ENCODE measurements at places on chromosomes 2 and 18.

DNA sequence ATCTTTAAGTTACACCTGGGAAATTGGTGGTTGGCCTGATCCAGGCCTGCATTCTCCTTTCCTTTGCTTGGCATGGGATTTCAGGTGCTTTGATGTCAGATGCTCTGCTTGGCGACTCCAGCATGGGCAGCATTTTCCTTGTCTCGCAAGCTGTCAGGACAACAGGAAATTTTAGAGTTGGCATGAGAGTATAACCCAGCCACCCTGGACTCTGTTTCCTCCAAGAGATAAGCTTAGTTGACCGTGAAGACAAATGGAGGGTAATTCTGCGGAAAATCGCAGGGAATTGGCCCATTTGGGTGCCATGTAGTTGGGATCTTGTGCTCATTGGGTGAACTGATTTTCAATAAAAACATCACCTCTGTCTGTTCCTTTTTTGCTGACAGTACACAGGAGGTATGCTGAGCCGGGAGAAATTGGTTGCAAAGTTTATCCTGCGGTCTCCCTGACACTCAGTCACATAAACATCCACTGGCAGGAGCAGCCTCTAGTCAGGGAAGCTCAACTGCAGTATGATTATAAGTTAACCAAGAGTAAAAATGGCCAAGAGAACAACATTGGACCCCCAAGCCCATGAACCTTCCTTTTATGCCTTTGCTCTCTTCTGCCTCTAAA, 409.9 kb downstream of the SETBP1 start:
- DNase-seq: no peak

- DNase-seq: no peak
These were observed 109.0 kb upstream of the SLC35G4 start for GRCh38 chr18:11500153-11501122.

DNA sequence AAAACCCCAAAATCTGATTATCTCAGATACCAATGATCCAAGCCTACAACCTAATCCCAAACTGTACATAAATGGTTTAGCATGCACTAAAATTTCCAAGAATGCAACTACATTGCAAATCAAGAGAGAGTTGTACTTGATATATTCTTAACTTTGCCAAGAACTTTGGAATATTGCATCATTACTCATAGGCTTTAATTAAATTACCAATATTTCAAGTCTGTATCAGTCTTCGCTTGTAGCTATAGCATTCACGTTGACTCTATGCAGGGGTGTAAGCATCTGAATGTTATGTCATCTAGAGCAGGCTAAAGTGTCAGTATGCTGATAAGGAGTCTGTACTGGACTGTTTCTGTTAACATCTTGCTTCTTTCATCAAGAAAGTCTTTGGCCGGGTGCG, 56.3 kb downstream of the FOXI3 start:
- no peak for DNase-seq

DNA sequence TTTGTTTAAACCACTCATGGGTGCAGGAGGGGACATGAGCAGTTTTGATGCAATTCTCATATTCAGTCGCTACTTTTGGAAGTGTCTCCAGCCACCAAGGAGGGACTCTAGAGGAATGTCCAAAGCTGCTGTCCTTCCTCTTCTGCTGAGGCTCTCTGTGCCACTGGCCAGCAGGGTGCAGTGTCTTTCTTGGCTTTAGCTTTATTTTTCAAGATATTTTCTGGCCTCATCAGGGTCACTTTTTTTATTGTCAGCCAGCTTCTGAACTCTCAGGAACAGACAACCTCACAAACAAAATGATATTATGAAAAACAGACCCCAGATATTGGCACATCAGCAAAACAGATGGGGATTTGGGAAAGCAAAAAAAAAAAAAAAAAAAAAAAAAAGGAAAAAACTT, 289.3 kb upstream of the ZSWIM2 start:
- no peak for DNase-seq

DNA sequence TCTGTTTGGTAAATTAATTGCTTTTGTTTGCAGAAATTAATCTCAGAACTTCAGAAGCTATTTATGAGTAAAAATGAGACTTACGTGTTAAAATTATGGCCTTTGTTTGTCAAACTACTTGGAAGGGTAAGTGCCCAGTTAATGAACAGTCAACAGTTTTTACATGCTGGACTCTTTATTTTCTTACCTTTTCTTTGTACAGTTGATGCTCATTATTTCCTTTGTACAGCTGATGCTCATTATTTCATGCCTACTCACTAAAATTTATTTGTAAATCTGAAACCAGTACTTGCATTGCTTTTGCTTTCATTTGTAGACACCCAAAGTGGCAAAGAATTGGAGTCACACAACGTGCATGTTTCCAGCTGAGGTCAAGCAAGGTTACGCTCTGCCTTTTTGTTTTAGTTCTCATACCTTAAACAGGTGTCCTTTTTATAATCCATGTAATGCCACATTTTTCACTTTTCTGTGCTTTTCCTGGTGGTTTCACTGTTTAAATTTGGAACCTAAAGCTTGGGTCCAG, 13.3 kb downstream of the RIF1 start:
- DNase-seq: no peak

- no peak for DNase-seq
These were observed 286.9 kb downstream of the INSIG2 start for GRCh38 chr2:118374974-118375755.

- no peak for DNase-seq
These were observed 25.1 kb downstream of the CDK15 start for GRCh38 chr2:201831469-201831868.

- no peak for DNase-seq
These were observed 33.3 kb downstream of the PRKCE start for GRCh38 chr2:45684756-45685155.

DNA sequence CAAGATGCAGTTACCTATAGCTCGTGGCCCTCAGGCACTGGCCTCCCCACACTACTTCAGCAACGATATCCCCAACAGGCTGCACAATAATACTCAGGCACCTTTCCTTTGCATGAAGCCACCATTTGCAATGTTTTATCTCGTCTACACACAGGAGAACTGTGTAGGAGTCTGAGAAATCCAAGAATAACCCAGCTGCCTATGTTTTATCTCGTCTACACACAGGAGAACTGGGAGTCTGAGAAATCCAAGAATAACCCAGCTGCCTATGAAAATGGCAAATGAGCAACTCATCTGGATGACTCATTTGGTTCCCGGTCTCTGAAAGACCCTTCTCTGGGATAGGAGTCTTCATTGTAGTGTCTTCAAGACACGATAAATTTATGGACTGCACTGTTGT, 18.3 kb upstream of the LNPK start:
- DNase-seq: no peak

DNA sequence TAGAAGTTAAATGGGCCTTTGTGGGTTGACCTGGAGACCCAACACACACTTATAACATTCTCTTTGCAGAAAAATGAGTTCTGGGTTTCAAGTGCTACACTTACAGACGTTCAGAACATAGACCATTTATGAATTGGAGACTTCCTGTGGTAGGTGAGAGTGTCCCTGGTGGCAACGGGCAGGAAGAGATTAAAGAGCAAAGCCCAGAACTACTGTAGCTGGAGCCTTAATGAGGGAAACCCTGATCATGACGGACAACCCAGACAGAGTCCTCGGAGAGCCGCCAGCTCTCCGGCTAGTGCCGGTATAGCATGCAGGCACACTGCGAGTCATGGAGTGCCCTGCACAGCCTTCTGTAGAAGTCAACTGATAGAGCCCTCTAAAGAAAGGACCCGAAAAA, 44.5 kb upstream of the RMDN2 start:
- DNase-seq: no peak

GRCh38 chr18:10409041-10409440, 45.4 kb upstream of the APCDD1 start:
- no peak for DNase-seq

- DNase-seq: no peak
These were observed 81.6 kb downstream of the MAP2 start for GRCh38 chr2:209505410-209505809.

DNA sequence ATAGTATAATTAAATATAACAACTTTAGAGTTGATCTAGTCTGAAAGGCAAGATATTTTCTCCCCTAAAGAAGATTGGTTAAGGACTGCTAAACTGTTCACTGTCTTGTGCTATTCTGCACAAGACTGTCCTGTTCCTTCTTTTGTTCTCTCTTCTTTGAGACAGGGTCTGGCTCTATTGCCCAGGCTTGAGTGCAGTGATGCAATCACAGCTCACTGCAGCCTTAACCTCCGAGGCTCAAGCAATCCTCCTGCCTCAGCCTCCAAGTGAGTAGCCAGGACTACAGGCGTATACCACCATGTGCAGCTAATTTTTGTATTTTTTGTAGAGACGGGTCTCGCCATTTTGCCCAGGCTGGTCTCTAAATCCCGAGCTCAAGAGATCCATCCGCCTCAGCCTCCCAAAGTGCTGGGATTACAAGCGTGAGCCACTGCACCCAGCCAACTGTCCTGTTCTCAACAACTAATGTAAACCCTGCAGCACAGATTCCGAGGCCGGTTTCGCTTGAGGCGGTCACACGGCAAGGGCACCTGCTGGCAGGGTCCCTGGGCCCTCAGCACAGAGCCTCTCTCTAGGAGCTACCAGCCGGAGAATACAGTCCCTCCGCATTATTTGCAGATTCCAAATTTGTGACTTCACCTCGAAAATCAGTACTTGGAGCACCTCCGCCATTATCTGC, 16.4 kb downstream of the PXDN start:
- DNase-seq: no peak

DNA sequence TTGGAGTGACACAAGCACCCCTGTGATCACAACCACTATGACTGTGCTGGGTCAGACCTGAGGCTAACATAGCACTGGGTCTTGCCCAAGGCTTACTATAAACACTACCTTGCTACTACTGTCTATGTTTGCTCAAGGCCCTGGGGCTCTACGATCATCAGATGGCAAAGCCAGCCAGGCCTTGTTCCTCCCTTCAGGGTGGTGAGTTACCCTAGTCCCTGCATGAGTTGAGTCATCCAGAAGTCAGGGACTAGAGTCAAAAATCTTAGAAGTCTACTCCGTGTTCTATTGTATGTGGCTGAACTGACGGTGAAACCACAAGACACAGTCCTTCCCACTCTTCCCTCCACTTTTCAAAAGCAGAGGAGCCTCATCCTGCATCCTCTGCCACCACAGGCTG, 551.2 kb upstream of the FSIP2 start:
- DNase-seq: no peak

DNA sequence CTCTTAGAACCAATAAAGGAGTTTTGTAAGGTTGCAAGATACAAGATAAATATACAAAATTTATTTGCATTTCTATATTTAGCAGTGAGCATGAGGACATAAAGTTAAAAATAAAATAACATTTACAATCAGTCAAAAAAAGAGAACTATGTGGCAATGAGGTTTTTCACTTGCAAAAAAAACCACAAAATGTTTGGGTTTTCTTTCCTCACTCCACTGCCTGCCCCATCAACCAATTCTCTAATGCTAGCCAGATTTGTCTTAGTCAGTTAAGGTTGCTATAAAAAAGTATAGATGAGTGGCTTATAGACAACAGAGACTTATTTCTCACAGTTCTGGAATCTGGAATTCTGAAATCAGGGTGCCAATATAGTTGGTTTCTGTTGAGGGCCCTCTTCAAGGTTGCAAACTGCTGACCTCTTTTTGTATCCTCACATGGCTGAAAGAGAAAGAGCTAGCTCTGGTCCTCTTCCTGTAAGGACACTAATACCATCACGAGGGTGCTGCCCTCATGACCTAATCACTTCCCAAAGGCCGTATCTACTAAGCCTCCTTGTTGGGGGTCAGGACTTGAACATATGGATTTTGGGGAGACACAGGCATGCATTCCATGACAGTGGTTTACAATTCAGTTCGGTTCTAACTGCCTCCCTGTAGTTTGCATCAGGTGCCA, 566.2 kb downstream of the GALR1 start:
- DNase-seq: no peak

GRCh38 chr2:109531221-109531620, 82.5 kb downstream of the SEPTIN10 start:
- no peak for DNase-seq

DNA sequence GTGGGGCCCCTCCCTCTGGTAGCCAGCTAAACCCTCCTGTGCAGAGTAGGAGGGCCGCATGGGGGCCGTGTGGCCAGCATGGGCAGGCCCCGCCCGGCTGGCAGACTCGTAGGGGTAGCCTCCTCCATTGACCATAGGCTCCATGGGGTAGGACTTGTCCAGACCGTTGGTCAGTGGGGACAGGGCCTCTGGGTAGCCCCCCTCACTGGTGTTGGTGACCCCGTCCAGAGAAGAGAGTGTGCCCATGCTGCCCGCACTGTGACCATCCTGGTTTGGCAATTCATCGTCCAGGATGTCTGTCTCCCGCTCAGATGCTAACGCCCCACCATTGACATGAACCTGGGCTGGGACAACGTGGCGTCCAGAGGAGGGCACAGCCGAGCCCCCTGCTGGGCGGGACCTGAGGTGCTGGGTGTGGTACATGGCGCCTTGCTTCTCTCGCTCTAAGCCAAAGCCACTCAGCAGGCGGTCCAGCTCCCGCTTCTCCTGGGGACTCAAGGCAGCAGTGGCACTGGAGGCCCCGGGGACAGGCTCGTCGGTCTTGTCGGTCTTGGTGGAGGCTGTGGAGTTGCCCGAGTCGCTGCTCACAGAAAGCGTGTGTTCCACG, 154.3 kb downstream of the TNS1 start:
- no peak for DNase-seq

DNA sequence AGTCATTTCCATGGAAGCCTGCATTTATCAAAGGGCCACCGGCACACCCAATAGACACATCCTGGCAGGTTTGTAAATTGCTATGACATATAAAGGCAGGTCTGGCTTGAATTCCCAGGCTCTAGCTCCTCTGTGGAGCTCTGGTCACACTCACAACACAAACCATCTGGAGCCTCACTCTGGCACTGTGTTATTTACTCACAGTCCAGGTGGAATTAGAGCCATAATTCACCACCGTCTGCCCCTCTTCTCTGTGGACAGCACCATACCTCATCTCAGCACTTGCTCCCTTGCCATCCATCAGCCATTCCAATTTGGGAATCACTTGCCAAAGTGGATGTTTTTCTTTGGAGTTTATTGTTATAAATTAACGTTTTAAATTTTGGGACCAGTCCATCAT, 84.3 kb upstream of the OSR1 start:
- no peak for DNase-seq

GRCh38 chr18:53715243-53715853, 509.1 kb downstream of the MBD2 start:
- no peak for DNase-seq

DNA sequence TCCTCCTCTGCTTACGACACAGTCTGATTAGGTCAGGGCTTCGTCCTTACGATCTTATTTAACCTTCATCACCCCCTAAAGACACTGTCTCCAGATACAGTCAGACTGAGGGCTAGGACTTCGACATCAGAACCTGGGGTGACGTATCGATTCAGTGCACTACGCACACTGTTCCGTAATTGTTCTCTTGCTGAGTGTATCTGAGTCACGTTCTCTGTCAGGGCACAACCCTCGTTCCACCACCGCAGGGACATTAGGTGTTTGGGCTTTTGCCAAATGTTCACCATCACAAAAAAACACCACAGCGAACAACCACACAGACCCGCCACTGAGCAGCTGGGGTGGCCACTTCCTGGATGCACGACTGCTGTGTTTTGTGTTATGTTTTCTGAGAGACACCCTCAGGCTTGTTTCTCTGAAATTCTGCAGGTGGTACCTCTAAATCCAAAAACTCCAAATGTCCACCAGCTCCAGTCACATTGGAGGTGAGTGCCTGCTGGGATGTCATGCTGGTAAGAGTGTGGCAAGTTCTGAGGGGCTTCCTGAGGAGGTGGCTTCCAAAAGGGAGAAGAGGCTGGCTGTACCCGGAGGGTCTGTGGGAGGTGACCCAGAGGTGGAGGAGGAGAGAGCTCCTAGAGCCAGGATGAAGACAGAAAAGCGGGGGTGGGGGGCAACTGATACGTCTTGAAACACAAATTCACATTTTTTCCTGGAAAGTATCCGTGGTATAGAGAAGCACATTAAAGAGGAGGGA, 66.6 kb downstream of the ADNP2 start:
- DNase-seq: no peak

GRCh38 chr2:227163998-227164762, at the start of the genes COL4A3 and COL4A4:
COL4A3 (plus strand) TSS chr2:227164624; CDS start chr2:227164727, 103 bp downstream.
COL4A4 (minus strand) TSS chr2:227164205; CDS start chr2:227147483, 16,722 bp downstream.
- no peak for DNase-seq

Measured in activated CD4-positive, alpha-beta T cell treated with anti-CD3 and anti-CD28 coated beads for 24 hours (primary cell).